ENCODE measurements at places on chromosomes 7 and 10.
A peak's percentile ranks its signal among the peaks of the same experiment; 100 is the strongest.

DNA sequence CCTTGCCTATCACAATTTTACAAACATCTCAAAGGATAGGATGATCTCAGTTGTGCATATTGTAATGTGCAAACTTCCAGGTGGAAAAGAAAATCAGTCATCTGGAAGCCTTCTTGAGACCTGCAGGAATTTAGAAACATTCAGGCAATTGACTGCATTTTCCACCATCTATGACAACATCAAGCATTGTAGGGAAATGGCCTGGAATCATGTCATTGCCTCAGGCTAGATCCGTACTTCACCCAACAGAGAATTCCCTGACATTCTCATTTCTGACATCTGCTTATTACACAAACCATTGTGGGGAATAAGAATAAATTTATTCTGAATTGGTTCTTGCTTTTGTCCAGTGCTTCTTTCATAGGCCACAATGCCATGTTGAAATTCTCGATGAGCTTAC lies 124.9 kb upstream of the NPVF start:
- DNase-seq, result no peak

GRCh38 chr10:17974505-17974904 lies 22.8 kb downstream of the SLC39A12 start:
- no peak for DNase-seq

GRCh38 chr7:128783143-128783861 lies 7.7 kb upstream of the OPN1SW start:
- DNase-seq, result peak; percentile 54

GRCh38 chr7:125136755-125137532 lies 207.3 kb upstream of the POT1 start:
- DNase-seq, result no peak

DNA sequence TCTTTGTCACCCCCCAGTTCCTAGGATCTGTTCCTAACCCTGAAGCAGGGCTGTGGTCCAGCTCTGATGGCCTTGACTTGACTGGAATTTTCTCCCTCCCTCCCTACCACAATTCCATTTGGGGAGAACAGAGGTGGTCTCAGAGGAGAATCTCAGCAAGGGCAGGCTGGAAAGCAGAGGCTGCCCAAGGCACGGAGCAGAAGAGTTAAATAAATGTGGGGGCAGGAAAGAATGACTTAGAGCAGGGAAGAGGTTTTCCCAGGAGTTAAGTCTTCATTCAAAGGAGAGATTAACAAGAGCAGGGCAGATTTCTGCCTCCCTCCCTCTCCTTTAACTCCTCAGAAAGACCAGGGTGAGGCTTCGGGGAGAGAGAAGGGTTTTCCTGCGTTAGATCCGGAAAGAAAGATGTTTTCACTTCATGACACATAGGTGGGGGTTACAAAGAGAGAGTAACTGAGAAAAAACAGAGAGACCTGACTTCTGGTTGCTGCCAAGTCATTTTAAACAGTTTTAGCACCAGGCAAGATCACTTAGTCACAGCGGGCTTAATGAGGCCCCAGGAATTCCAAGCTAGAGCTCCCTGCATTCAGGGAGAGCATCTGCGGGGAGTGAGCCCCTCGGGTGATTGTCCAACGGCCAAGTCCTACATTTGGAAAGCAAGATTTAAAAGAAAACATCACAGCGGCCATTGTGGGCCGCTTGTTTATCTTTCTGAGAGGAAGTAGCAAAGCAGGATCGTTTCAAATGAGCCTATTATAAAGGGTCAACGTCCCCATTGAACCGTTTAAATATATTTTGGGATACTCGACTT lies 78.7 kb downstream of the ARHGAP22 start:
- peak; percentile 69 for DNase-seq

- DNase-seq, result no peak
Observed at GRCh38 chr7:107944411-107945169, 53.6 kb downstream of the DLD start.

DNA sequence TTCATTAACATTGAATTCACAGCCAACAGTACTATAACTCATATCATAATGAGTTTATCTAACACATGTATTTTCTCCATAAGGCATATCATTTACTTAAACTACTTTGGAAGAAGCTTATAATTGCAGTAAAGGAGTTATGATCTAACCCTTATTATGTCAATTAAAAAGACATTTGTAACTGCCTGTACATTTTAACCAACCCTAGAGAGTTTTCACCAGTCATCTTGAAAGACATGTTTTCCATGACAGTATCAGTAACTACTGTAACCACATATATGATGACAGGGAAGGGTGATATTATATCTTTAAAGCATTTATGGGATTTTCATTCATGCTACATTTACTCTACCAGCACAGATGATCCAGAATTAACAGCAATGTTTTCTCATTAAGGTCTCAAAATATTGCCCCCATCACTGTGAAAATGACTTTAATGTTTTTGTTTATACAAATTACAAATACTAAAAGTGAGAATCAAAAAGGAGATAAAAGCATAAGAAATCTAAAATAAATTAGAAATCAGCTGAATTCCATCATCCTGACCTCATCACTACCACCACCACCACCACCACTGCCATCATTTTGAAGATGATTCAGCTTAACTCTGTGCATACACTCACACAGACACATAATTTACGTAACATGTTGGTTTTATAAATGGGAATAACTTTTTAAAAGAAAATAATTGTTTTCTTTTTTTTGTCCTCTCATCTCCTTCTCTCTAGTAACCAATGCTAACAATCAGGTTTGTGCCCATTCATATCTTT lies 53.6 kb downstream of the MKLN1 start:
- no peak for DNase-seq

DNA sequence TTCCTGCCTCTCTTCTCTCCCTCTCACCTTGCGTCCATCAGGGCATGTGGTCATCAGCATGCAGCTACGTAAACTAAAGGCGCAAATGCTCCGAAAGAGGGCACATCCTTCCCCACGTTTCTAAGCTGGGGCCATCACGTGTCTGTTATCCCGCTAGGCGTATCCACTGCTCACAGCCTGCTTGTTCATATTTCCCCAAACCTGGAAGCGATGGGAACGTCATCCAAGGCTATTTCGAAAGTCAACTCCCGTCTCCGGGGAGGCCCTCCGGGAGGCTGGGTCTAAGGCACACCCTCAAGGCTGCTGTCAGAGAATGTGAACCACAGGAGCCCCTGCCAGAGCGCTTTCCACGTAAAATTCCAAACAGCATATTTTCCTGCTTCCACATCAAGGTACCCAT lies 199.2 kb downstream of the DIP2C start:
- no peak for DNase-seq

DNA sequence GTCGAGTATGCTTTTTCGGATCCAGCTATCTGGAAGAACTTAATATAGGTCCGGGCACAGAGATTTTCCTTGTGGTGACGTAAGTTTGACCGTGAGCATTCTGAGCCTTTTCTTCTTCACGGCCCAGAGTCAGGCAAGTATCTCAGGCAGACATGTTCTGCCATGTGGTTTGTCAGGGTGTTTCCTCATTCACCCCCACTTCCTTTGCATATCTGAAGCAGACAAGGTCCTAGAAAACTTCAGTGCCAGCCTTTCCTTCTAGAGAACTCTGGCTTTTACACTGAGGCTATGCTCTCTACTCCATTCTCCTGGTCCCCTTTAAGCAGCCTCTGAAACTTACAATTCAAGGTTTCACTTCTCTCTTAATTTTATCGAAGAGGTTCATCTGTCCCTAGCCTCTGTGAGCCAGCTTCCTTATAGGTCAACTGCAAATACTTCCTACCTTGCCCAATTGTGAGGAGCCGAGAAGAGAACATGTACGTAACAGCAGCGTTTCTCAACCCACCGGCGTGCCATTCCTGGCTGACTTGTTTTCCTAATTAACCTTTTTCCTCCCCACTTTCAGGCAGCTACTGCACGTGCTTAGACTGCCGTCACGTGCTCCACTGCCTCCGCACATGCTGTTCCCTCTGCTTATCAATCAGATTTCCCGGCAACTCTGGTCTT lies 47.3 kb downstream of the CDCA7L start:
- DNase-seq, result no peak

- no peak for DNase-seq
Observed at GRCh38 chr7:4556868-4557793, 125.0 kb upstream of the FOXK1 start.

GRCh38 chr7:97499204-97499603 lies 232.7 kb upstream of the TAC1 start:
- DNase-seq, result no peak

- no peak for DNase-seq
Observed at GRCh38 chr7:36758879-36759278, 34.6 kb upstream of the AOAH start.

- no peak for DNase-seq
Observed at GRCh38 chr7:18405726-18406125, 89.8 kb upstream of the HDAC9 start.
